ENCODE measurements at places on chromosomes 11 and 22.

DNA sequence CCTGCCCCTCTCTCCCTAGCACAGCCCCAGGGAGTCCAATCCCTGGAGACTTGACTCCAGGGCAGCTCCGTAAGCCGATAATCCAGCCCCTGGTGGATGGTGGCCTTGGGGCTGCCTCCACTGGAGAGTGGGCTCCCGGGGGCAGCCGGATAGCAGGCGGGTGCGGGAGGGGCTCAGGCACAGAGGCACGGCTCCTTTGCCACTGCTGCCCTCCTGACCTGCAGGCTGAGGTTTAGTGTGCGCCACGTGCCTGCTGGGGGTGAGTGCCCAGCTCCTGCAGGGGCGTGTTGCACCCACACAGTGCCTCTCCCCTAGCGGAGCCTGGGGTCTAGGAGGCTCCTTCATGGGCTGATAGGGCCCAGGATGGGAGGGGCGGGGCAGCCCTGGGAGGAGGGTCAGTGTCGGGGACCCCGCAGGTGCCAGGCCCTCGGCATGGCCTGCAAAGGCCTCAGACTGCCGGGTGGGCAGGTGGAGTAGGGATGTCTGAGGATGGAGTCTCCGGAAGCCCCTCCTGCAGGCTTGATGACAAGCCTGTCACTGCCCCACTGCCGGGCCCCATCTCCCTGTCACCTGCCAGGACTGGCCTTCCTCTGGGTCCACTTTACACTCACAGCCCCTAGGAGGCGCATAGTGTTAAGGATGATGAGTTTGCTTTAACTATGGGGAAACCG lies 5.6 kb downstream of the DUSP8 start:
- no peak for DNase-seq

GRCh38 chr11:62601372-62602140 lies at the start of gene MTA2:
Gene MTA2 (minus strand): TSS chr11:62601865. CDS start chr11:62601450, 415 bp downstream.
- DNase-seq, result peak; percentile 99

DNA sequence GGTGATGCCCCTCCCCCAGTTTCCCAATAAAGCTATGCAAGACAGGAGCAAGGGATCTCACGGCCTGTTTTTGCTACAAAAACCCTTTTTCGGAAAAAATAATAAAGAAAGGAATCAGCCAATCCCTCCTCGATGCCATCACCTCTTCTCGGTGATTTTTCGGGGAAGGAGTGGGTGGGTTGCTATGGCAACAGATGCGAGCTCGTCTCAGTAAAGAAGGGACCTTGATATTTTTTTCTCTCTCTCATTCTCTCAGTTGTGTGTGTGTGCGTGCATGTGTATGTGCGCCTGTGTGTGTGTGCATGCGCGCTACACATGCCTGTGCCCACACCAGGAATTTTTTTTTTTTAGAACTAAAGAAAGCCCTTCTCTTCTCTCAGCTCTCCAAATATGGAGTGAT lies 3.8 kb upstream of the NPAS4 start:
- DNase-seq, result no peak

GRCh38 chr11:59708537-59708936 lies 5.1 kb downstream of the OR10V1 start:
- DNase-seq, result no peak

GRCh38 chr11:119343726-119344125 lies 2.8 kb downstream of the MFRP start:
- no peak for DNase-seq

DNA sequence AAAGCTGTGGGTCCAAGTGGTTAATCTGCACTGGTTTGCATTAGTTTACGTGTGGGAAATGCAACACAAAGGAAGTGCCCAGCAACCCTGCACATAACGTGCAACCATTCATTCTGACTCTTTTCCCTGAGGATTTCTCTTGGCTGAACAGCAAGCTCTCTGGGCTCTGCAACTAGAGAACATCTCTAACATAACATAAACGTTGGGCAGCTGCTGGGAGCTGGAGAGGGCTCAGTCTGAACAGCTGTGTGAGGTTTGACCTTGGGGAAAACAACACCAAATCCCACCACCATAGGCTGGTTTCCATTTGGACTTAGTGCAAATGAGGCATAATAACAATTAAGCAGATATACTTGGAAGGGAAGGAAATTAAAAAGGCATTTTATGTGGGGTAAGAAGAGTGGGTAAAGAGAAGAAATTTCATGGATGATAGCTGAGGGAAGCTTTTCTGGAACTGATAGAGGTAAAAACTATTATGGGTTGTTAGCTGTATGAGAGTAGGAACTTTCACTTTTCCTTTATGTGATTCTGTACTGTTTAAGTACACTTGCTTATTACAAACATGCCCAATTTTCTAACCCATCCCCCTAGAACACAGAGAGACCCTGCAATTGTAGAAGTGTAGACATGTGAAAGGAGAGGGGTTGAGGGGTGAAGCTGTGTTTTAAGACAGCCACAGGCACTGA lies 76.2 kb downstream of the SNX19 start:
- no peak for DNase-seq

DNA sequence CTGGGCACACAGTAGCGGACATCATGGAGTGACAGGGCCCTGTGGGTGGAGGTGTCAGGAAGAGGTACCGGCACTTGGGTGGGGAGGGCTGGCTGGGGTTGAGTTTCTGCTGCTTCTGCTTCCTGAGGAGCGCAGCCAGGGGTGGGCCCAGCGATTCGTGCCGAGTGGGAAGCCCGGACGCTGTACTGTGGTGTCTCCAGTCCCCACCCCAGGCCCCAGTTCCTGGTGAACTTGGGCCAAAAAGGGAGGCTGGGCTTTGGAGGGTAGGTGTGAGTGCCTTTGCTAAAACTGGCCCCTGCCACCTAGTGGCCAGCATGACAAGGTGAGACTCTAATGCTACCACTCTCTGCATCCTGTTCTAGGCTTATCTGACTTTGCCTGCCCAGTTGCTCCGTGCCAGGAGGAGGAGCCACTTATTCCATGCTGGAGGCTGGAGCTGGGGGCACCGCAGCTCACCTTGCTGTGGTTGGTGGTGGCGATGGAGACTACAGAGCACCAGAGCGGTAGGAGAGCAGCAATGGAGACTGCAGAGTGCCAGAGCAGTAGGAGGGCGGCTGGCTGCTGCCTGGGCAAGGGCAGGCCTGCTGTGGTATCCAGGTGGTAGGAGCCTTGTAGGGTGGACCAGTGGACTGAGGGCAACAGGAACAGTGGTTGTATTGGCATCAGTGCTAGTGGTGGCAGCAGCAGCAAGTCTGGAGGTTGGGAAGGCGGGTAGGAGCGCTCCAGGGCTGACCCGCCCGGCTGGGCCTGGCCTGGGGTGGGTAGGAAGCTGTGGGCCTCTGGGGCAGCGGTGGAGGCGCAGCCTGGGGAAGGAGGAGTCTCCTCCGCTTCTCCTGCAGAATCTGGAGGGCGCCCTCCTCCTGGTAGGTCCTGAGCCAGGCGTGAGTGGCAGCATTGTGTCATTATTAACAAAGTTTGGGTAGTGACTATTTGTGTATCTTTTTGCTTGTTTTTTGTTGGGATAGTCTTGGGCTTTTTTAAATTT lies 2.2 kb upstream of the RFPL2 start:
- DNase-seq, result peak; percentile 26

DNA sequence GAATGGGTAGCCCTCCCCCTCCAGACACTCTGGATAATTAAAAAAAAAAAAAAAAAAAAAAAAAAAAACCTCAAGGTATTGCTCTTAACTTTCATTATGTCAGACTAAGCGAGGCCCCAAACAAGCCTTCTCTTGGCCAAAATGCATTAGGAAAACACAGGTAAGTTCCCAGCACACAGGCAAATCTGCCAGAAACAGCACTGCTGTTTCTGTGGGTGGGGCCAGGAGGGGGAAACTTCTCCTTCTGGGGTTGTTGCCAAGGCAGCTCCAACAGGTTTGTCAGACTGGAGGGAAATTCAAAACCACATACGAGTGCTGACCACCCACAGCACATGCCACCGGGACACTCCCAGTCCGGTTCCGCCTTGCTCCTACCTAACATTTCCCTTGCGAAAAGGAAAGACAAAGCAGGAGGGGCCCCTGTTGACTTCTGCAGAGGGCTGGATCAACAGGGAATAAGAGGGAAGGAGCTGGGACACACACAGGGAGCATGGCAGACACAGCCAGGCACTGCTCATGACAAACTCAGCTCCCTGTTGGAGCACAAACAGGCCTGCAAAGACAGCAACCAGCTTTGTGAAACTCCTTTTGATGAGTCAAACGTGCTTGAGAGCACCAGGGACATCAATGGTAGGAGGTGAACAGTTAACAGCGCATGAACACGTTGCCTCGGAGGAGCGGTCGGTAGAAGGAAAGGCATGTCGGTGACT lies 55.0 kb downstream of the MYH9 start:
- DNase-seq, result peak; percentile 71

DNA sequence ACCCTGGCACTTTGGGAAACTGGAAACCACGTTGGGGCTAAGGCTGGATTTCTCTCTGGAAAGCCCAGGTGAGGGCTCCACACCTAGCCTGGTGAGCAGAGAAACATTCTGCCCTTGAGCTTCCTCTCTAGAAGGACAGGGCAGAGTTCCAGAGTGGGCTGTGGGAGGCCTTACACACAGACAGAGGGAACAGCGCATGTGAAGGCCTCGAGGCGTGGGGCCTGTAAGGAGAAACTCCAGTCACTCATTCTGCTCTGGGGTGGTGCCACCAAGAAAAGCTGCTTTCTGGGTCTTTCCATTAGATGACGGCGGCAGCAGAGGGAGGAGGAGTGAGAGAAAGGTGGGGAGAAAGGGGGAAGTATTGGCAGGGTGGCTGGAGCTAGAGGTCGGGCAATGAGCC lies 183.1 kb downstream of the CHST1 start:
- no peak for DNase-seq

DNA sequence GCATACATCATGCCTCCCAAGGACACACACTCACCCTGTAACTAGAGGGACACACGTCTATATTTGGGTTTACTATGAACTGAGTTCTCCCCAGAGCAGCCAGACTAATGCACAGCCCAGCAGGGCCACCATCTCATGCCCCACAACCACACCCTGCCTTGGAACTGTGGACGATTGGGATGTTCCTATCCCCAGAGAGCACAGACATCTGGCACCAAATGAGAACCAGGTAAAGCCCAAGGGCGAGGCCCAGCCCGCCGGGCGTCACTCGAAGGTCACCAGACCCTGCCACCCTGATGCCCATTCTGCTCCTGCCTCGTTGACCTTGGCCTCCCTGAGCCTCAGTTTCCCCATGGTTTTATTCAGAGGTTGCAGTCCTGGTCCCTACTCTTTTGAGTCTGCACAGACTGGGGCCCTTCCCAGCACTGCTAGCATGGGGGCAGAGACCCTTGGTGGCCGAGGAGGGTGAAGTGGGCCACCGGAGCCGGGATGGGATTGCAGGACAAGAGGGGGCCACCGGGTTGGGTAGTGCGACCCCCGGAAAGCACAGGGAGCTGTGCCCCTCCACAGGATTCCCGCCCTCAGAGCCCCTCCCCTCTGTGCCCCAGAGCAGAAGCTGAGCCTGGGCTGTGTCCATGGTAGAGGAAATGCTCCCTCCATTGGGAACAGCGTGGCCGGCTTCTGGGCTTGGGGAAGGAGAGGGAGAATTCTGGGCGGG lies 56.8 kb downstream of the IGLL5 start:
- no peak for DNase-seq

DNA sequence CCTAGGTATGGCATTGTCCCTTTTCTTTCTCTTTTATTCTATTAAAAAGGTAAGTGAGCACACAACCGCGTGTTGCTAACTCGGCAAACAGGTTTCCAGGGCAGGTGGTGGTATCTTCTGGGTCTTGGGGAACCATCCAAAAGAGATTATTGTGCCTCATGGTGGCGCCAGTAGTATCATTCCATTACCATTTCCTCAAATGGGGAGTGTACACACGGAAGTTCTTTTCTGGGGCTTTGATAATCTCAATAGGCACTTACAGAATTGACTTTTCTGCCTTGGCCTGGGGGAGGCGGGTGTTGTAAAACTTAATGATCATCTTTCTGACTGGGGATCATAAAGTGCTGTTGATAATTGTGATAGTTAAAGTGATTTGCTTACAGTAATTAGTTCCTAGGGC lies 234.1 kb downstream of the KIRREL3 start:
- no peak for DNase-seq

Measured in activated naive CD4-positive, alpha-beta T cell treated with anti-CD3 and anti-CD28 coated beads, Interleukin-2, amount 50 U/mL, for 16 hours (primary cell).